Karpas-422 (cell line): ENCODE measurements at places on chromosomes 5 and 9. TPM values are rescaled to one million over a fixed set of nuclear protein-coding genes. Genes with fewer than 3 reads are reported as not detected.
A peak's percentile ranks its signal among the peaks of the same experiment; 100 is the strongest.

- no peak overlapping the region for H3K27ac ChIP-seq
- peaks cover 19% of the 10 kb centered on the region for H3K4me1 ChIP-seq
- H3K27me3 ChIP-seq: no peaks in the 10 kb centered on the region
- no peaks in the 10 kb centered on the region for H3K36me3 ChIP-seq
Observed at GRCh38 chr9:128088253-128088945, 20.4 kb downstream of the SLC25A25 start.

DNA sequence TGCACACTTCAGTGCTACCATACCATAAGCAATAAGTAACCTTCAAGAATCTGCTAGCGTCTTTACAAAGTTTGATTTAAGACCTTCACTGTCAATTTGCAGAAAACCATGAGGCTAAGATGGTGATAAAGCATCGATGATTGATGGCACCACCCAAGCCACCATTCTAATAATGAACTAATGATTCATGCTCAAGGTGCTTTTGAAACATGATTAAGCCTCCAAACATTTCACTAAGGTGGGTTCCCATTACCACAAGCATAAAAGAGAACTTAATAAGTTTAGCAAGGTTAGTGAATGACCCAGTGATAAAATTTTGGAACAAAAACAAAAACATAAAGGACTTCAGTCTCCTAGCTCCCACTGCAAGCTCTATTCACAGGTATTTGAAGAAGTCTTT, 214.7 kb downstream of the FBXL17 start:
- no peaks in the 10 kb centered on the region for H3K36me3 ChIP-seq
- no peaks in the 10 kb centered on the region for H3K27me3 ChIP-seq
- no peak for DNase-seq
- no peak overlapping the region for H3K4me3 ChIP-seq
- H3K4me1 ChIP-seq: no peaks in the 10 kb centered on the region

DNA sequence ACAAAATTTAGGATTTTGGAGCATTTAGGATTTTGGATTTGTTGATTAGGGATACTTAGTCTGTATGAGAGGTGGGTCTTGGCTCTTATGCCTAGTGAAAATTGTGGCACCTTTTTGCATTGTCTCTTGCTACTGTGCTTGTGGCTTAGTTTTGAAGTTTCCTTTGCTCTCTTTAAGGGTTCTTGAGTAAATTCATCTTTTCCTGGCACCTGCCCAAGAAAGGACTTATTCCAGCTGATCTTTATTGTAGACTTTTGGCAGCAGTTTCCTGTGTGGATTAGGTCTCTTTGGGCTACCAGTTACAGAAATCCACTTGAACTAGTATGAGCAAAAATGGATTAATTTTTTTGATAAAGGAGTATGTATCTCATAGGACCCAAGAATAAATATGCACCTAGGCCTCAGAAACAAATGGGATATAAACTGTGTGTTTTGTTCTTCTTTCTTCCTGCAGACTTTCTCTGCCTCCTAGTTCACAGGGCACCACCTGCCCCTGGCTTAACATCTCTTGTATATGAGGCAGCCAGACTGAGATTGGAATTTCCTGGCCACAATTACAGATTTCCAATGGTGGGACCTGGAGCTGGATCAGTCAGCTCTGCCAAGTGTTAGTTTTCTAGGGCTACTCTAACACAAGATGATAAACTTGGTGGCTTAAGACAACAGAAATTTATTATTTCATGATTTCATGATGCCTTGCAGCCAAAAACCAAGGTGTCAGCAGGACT, 44.6 kb downstream of the FOCAD start:
- no peak for DNase-seq
- no peak overlapping the region for H3K4me3 ChIP-seq
- H3K27ac ChIP-seq: no peak overlapping the region
- H3K36me3 ChIP-seq: no peaks in the 10 kb centered on the region
- no peaks in the 10 kb centered on the region for H3K27me3 ChIP-seq

The FOXD4L3 gene
- 0.22 TPM in 1 of 2 replicates, not detected in the other for total RNA-seq

DNA sequence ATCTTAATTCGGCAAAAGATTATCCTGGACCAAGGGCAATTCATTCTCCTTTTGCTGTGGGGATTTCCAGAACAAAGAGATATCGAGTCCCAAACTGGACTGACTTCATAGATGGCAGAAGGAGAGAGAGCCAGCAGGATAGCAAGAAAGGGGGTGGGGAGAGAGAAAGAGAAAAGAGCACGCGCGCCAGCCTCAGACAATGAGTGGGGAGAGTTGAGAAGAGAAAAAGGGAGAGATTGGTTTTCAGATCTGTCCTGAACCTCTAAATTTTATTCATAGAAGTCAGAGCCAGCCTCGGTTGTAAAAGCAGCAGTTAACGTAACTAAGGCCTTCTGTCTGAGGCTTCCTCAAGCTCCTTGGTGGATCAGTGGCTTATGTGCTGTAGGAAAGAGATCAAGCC, 55.3 kb upstream of the ALDH1B1 start:
- no peaks in the 10 kb centered on the region for H3K36me3 ChIP-seq
- H3K4me1 ChIP-seq: no peaks in the 10 kb centered on the region
- no peak overlapping the region for H3K4me3 ChIP-seq
- no peak overlapping the region for H3K27ac ChIP-seq
- DNase-seq: no peak
- H3K27me3 ChIP-seq: no peaks in the 10 kb centered on the region

The NUTM2G gene
- not detected in 2 replicates for total RNA-seq

The C9orf152 gene
- total RNA-seq: not detected in 2 replicates

DNA sequence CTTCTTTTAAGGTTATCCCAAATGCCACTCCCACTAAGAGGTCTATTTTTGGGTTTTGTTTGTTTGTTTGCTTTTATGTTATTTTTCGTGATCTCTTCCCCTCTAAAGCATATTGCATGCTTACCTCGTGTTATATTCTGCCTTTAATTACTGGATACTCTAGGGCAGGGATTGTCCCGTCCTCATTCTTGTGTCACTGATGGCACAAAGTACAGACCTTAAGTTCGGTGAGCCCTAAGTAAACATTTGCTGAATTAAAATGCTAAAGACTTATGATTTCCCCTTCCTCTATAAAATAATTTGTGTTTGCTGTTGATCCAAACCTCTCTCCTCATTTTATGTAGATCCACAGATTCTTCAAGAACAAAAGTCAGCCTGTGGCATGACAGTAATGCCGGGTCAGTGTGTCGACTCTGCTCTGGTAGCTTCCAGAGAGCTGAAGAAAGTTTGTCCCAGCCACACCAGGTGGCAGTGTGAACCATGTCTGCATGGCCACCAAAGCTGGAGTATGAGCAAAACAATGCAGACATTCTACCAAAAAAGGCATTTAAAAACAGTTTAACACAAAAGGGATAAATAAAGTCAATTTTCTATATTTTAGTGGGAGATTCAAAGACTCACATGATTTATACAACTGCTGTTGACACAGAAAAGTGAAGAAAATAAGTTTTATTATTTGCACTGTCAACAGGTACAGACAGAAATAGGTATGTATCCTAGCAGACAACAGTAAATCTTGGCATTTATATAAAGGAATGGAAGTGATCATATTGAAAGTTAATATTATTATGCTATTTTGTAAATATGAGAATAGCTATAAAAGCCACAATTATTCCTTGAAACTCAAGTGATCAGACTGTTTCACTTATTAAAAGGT, 17.9 kb upstream of the POC5 start:
- peak; percentile 58 for DNase-seq
- H3K4me1 ChIP-seq: no peaks in the 10 kb centered on the region
- no peaks in the 10 kb centered on the region for H3K27me3 ChIP-seq
- no peaks in the 10 kb centered on the region for H3K36me3 ChIP-seq
- no peak overlapping the region for H3K4me3 ChIP-seq

The UGT3A2 gene
- not detected in 2 replicates for total RNA-seq

The MUSK gene
- total RNA-seq: not detected in 2 replicates

DNA sequence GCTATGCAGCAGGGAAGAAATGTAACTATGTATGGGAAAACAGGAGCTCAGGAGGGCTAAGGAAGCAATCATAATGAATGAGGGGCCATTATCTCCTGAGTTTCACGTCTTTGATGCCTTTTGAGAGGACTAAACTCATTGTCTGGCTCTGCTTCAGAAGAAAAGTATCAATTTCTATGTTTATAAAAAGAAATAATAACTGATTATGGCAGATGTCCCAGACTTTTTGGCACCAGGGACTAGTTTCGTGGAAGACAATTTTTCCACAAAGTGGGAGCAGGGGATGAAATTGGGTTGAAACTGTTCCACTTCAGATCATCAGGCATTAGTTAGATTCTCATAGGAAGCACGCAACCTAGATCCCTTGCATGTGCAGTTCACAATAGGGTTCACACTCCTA, 8.7 kb upstream of the IL7R start:
- no peaks in the 10 kb centered on the region for H3K36me3 ChIP-seq
- H3K27ac ChIP-seq: no peak overlapping the region
- H3K4me3 ChIP-seq: no peak overlapping the region
- H3K4me1 ChIP-seq: no peaks in the 10 kb centered on the region

GRCh38 chr5:102858808-102859207, 103.7 kb downstream of the PAM start:
- DNase-seq: no peak
- H3K4me1 ChIP-seq: no peaks in the 10 kb centered on the region
- no peaks in the 10 kb centered on the region for H3K27me3 ChIP-seq
- no peaks in the 10 kb centered on the region for H3K36me3 ChIP-seq
